ENCODE measurements at places on chromosomes 7 and 10.

DNA sequence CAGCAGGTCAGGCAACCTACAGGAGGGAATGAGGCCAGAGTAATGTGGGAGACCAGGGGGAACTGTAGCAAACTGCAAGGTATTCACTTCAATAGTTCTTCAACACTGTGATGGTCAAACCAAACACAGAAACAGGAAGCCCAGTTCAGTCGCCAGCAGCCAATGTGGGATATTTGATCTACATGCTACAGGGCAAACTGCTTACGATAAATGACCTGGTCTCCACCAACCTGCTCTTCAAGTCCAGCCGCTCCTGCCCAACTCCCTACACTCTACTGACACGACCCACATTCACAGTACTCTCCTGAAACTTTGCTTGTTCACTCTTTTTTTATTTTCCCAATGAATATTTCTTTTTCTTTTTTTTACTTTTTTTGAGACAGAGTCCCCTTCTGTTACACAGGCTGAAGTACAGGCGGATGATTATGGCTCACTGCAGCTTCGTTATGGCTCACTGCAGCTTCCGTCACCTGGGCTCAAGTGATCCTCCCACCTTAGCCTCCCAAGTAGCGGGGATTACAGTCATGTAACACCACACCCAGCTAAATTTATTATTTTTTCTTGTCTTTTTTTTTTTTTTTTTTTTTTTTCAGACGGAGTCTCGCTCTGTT is 42.1 kb downstream of the MDH2 start:
- DNase-seq: no peak

DNA sequence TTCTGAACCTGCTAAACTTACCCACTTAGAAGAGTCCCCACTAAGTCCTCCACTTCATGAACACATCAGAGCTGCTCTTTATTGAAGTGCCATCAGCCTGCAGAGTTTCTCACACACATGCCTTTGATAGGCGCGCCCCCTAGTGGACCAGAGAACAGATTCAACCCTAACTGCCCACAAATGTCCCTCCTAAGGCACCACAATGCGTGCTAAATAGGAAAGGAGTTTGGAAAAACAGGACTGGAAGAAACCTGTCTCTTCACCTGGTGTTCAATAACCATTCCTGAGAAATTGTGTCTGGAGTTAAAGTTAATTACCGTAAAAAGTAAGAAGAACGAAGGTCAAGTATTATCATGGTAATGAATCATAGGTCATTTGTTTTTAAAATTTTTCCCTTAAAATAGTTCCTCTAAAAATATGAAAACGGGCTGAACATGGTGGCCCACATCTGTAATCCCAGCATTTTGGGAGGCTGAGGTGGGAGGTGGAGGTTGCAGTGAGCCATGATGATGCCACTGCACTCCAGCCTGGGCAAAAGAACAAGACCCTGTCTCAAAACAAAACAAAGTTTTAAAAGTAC is 249.7 kb downstream of the ELMO1 start:
- peak; percentile 31 for DNase-seq

DNA sequence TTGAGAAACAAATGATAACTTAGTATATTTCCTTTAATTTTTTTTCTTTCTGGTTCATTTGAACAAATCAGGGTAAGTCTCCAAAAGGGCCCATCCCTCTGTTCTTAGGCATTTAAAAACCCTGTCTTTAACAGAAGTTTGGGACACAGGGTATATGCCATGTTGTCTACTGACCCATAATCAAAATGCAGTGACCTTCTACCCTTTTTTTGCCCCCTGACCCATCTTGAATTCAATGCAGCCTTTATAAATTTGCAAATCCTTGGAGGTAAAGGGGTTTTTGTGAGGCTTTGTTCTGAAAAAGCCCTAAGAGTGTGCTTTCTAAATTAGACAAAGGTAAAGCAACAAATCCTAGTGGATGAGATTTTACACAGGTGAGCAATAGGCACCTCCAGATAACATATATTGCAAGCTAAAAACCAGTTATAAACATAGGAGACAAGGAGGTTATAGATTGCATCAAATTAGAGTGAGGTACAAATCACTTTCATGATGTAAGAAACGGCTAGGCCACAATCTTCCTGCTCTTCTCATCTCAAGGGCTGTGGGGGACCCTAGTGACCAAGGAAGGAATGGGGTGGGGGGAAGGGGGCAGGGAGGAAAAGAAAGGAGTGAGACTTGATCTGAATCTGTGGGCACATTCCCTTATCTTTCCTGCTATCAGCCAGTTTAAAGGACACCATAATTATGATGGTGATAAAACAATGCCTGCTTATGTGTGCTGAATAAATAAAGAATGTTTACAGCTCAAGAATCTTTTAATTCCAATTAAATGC is 2.7 kb downstream of the SKIDA1 start:
- DNase-seq: no peak

DNA sequence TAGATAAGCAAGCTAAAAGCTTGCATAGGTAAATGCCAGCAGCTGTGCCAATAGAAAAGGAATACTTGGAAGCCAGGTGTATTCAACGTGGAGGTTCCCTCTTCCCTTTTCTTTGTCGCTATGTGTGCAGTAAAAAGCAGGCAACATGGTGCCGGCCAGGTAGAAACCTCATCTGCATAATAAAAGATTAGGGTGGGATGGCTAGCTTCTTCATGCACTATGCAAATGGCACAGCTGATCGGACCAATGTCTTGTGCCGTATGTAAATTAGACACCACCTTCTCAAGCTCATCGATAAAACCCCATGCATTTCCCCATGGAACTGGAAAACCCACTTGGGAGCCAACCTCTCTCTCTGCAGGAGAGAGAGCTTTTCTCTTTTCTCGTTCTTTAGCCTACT is 150.9 kb upstream of the FOXK1 start:
- no peak for DNase-seq

GRCh38 chr7:112806156-112806555 is 16.0 kb upstream of the TMEM168 start:
- no peak for DNase-seq

GRCh38 chr7:164882-165660 is 27.3 kb upstream of the FAM20C start:
- DNase-seq: no peak

GRCh38 chr10:52066383-52066782 is 247.7 kb upstream of the DKK1 start:
- DNase-seq: no peak

GRCh38 chr10:126497672-126498071 is 109.4 kb upstream of the ADAM12 start:
- no peak for DNase-seq

GRCh38 chr7:102925976-102926782 is 13.4 kb downstream of the LRRC17 start:
- DNase-seq: no peak

- DNase-seq: no peak
Measured at GRCh38 chr10:14325325-14325955, 5.3 kb downstream of the FRMD4A start.

GRCh38 chr10:42783181-42783549 is 570 bp downstream of the BMS1 start:
- peak; percentile 44 for DNase-seq

DNA sequence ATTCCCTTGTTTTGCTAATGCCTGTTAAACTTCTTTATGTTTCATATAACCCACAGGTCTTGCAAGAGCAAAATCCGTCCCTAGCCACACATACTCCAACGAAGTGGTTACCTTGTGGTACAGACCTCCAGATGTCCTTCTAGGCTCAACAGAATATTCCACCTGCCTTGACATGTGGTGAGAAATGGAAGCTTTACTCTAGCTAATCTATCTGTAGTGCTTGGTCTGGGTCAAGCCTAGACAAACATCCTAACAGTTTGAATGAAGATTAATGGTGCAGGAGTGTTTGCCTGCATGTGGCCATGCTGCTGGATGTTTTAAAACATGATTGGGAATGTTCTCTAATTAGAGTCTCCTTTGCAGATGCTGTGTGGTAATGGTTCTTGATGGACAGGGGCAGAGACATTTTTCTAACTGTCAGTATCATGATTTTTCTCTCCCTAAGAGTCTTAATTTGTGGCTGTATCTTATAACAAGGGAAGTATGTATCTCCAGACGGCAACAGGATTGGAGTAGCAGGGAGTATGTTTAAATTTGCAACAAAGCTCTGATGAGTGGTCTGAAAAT is 308.5 kb upstream of the FZD1 start:
- no peak for DNase-seq

GRCh38 chr10:34959321-34959720 is 130.8 kb downstream of the CUL2 start:
- DNase-seq: no peak

DNA sequence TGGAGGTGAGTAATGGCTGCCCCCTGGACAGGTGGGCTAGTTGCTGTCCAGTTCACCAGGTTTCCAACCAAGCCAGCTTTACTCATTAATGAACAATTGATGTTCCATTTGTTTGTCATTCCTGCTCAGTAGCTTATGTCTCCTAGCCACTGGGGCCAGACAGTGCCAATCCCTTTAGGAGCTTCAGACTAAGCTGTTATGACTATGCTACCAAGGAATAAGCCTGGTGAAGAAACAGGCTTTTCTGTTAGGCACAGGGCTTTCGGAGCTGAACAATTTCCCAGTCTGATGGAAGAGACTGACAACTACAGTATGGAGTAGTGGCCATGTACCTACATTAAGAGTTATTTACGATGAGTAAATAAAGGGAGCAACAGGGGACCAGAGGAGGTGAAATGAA is 2.1 kb upstream of the FMC1 start:
- no peak for DNase-seq

Measured in NCI-H226 (cell line).